Activated CD8-positive, alpha-beta T cell treated with anti-CD3 and anti-CD28 coated beads, Interleukin-2, amount 10 ng/mL, durations not matched to agents 7 days and 5 days (primary cell): ENCODE measurements at places on chromosomes 3 and 15. TPM values are rescaled to one million over a fixed set of nuclear protein-coding genes. Genes with fewer than 3 reads are reported as not detected.

- no peaks in the 10 kb centered on the region for H3K27me3 ChIP-seq
- no peak overlapping the region for H3K4me3 ChIP-seq
- DNase-seq = no peak
- H3K36me3 ChIP-seq = no peaks in the 10 kb centered on the region
Measured at GRCh38 chr3:88267441-88267840, 117.7 kb downstream of the C3orf38 start.

DNA sequence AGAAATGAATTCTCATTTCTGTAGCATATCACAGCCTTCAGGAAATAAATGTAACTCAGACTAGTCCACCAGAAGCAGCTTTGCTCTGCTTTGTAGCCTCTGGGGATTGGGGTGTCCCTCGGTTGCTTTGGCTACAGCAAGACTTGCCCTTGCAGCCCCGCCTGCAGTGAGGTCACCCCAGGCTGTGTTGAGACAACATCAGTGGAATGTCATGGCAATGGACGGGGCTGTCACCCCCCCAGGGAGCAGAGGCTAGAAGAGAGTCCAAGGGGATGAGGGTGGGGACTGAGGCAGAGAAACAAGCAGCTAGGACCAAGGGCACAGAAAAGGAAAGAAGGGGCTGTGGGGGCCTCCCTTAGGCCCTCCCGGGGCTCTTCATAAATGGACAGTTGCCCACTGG lies 854 bp downstream of the CLEC3B start:
- no peak overlapping the region for H3K27ac ChIP-seq
- peaks cover 3% of the 10 kb centered on the region for H3K27me3 ChIP-seq
- H3K4me1 ChIP-seq = no peaks in the 10 kb centered on the region
- no peak for DNase-seq

CADM2 gene
- 0.29 TPM for total RNA-seq

PXYLP1 gene
- total RNA-seq = 16.5 TPM

GP5 gene
- total RNA-seq = 1.4 TPM

GRCh38 chr15:62244762-62245161 lies 79.7 kb upstream of the C2CD4B start:
- no peak overlapping the region for H3K4me3 ChIP-seq
- DNase-seq = no peak
- H3K27ac ChIP-seq = no peak overlapping the region
- H3K27me3 ChIP-seq = no peaks in the 10 kb centered on the region
- no peaks in the 10 kb centered on the region for H3K4me1 ChIP-seq

ZKSCAN7 gene
- 2.9 TPM for total RNA-seq

CFAP91 gene
- total RNA-seq = not detected

DNA sequence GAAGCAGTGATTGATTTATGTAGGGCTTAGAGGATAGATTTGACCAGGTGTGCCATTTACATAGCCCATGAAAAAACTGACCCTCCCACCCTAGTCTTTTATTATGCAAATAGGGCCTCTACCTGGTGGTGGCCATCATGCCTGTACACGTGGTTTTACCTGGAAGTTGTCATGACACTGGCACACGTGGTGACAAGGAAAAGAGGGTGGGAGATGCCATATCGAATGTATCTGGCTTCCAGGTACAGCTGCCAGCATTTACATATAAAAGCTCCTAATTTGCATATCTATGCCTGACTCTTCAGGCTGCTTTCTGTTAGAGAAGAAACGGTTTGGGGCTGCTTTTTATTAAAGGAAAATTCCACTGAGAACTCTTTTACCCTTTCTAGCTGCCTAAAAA lies 35.0 kb upstream of the DNAJC13 start:
- peaks cover 3% of the 10 kb centered on the region for H3K27me3 ChIP-seq
- no peaks in the 10 kb centered on the region for H3K4me1 ChIP-seq
- H3K4me3 ChIP-seq = no peak overlapping the region
- no peak for DNase-seq

FOXL2NB gene
- total RNA-seq = not detected

SPRED1 gene
- total RNA-seq = 0.31 TPM

GRCh38 chr3:43031485-43031884 lies 52.4 kb downstream of the GASK1A start:
- H3K4me3 ChIP-seq = no peak overlapping the region
- no peak for DNase-seq
- H3K4me1 ChIP-seq = no peaks in the 10 kb centered on the region
- no peaks in the 10 kb centered on the region for H3K27me3 ChIP-seq

DNA sequence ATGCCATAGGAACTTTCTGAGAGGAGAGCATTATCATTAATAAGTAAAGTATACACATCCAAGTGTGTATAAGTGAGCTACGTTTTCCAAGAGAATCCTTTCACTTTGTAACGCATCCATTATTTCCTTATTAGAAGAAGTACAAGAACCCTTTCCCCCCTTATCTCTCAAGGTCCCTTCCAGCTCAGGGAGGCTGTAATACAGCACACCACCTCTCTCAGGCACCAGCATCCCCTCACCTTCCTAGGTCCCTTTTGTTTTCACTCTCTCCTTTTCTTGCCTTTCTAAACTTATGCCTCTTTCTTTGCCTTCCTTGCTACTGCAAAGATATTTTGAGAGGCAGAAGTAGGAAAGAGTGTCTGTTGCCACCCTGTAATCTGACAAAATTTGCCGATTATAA lies 446.0 kb downstream of the GRM7 start:
- H3K36me3 ChIP-seq = no peaks in the 10 kb centered on the region
- no peaks in the 10 kb centered on the region for H3K27me3 ChIP-seq
- no peak overlapping the region for H3K4me3 ChIP-seq
- H3K27ac ChIP-seq = no peak overlapping the region

- H3K27ac ChIP-seq = no peak overlapping the region
- DNase-seq = no peak
- peaks cover 8% of the 10 kb centered on the region for H3K27me3 ChIP-seq
Measured at GRCh38 chr15:81814882-81815455, 230.8 kb downstream of the MEX3B start.

DNA sequence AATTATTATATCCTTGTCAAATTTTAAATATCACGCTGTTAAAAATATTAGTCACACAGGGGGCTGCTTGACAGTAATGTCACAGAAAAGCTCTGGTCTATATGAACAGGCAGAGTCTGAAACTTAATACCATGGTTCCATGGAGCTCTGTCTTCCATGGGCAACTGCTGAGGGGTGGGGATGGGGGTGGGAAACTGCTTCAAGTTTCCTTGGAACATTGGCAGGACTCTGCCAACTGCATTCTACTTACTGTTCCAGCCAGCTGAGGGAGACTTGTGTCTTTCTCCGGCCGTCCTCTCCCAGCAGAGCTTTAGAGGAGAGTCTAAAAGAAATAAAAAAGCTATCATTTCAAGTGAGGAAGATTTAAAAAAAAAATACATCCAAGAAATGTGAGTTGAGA lies 348.7 kb downstream of the ZIC1 start:
- H3K4me1 ChIP-seq = no peaks in the 10 kb centered on the region
- no peaks in the 10 kb centered on the region for H3K27me3 ChIP-seq
- no peak overlapping the region for H3K4me3 ChIP-seq
- no peak overlapping the region for H3K27ac ChIP-seq

GRCh38 chr3:48435774-48436476 lies 4.0 kb downstream of the CCDC51 start:
- H3K27me3 ChIP-seq = no peaks in the 10 kb centered on the region
- peak; percentile 92 for DNase-seq
- H3K4me3 ChIP-seq = no peak overlapping the region
- H3K27ac ChIP-seq = no peak overlapping the region

PIERCE2 gene
- not detected for total RNA-seq

BTLA gene
- total RNA-seq = 26.0 TPM

SEMA5B gene
- total RNA-seq = not detected

IL5RA gene
- total RNA-seq = not detected

ITIH1 gene
- not detected for total RNA-seq

GOLGA6L7 gene
- total RNA-seq = not detected

DNA sequence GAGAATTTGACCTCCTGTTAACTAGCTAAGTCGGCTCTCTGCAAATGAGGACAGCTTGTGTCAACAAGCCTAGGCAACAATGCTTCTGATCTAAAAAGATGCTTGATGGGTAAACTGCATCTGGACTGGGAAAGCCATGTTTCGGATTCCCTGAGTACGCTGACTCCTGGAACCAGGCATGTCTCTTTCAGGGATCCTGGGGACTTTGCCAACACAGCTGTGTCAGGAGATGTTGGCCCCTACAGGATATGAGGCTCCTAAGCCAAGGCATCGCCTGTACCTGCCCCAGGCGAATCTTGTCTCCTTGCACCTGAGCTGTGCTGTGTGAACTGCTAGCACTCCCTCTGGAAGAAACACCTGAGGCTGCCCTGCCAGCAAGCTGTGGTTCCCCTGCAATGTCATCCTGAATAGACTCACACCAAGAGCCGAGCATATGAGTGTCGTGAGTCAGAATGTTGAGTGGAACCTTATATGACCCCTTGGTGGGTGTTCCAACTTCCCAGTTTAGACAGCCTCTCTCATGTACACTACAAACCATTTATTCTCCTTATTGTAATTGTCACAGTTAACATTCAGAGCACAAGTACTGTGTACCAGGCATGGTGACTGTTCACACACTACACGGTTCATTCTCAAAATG lies 17.0 kb downstream of the EOGT start:
- no peaks in the 10 kb centered on the region for H3K27me3 ChIP-seq
- no peak overlapping the region for H3K27ac ChIP-seq
- no peaks in the 10 kb centered on the region for H3K4me1 ChIP-seq
- no peak for DNase-seq
- peaks cover 48% of the 10 kb centered on the region for H3K36me3 ChIP-seq
- no peak overlapping the region for H3K4me3 ChIP-seq

- no peaks in the 10 kb centered on the region for H3K36me3 ChIP-seq
- no peaks in the 10 kb centered on the region for H3K4me1 ChIP-seq
- H3K4me3 ChIP-seq = no peak overlapping the region
- no peak overlapping the region for H3K27ac ChIP-seq
Measured at GRCh38 chr3:40766396-40766795, 241.6 kb downstream of the ZNF621 start.

RBP2 gene
- total RNA-seq = not detected

GRCh38 chr15:98874773-98875172 lies 132.8 kb downstream of the PGPEP1L start:
- H3K27ac ChIP-seq = no peak overlapping the region
- H3K4me1 ChIP-seq = peaks cover 8% of the 10 kb centered on the region
- DNase-seq = no peak
- no peaks in the 10 kb centered on the region for H3K36me3 ChIP-seq
- H3K4me3 ChIP-seq = no peak overlapping the region

DNA sequence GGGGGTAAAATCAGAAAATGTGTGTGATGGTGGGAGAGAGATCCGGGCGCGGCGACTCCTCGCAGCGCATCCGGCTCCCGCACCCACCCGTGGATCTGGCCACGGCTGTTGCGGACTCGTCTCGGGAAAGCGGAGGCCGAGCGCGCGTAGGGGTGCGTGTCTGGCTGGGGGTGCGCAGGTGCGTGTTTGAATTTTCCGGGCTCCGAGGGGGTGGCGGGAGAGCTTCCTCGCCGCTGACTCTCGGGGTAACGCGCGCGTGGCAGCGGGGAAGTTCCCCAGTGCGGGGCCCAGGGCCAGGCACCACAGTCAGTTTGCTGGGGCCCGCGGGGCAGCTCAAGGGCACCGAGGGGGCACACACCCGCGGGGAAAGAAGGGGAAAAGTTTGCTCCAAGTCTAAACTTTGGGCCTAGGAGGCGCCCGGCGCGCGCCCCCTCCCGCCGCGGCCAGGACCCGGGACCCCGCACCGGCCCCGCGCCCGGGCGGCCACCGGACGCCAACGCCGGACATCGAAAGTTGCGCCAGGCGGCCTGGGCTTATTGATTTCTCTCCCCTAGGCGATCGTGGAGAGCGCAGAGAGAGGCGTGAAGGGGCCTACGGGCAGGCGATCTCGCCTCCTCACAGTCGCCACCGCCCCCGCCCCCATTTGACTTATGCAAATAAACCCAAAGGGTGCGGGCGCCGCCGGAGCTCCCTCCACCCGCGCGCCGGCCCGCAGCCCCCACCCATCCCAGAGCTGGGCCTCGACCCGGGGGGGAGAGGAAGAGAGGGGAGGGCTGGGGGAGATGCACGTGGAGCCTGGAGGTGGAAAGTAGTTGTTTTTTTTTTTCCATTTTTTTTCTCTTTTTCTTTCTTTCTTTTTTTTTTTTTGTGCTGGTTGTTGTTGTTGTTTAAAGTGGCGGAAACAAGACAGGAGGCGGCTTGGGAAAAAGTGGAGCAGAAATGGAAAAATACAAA lies 639 bp downstream of the FOXP1 start:
- H3K4me3 ChIP-seq = peak overlapping the region; percentile 85
- H3K36me3 ChIP-seq = peaks cover 2% of the 10 kb centered on the region
- peaks cover 42% of the 10 kb centered on the region for H3K4me1 ChIP-seq
- H3K27ac ChIP-seq = peak overlapping the region; percentile 89
- H3K27me3 ChIP-seq = no peaks in the 10 kb centered on the region

DNA sequence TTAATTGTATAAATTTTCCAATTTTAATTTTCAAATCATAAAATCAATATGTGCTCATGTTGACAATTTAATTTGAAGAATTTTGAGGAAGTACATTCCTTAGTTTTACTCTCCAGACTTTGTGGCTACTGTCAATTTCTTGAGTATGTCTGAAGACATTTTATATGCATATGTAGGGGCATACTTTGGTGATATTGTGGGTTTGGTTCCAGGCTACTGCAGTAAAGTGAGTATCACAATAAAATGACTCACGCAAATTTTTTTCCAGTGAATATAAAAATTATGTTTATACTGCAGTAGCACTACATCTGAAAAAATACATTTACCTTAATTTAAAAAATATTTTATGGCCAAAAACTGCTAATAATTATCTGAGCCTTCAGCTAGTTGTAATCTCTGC lies 123.2 kb upstream of the PLCL2 start:
- no peaks in the 10 kb centered on the region for H3K27me3 ChIP-seq
- no peak overlapping the region for H3K27ac ChIP-seq
- peaks cover 4% of the 10 kb centered on the region for H3K4me1 ChIP-seq
- DNase-seq = no peak
- H3K36me3 ChIP-seq = no peaks in the 10 kb centered on the region

SNX22 gene
- 0.47 TPM for total RNA-seq

RPL14 gene
- total RNA-seq = 1,835 TPM
